SIG-M5 (cell line): ENCODE measurements at places on chromosomes 12 and 14.

GRCh38 chr14:104263675-104264358 is 125.4 kb downstream of the KIF26A start:
- no peak for DNase-seq

GRCh38 chr14:63596998-63597658 is 44.5 kb downstream of the WDR89 start:
- no peak for DNase-seq

DNA sequence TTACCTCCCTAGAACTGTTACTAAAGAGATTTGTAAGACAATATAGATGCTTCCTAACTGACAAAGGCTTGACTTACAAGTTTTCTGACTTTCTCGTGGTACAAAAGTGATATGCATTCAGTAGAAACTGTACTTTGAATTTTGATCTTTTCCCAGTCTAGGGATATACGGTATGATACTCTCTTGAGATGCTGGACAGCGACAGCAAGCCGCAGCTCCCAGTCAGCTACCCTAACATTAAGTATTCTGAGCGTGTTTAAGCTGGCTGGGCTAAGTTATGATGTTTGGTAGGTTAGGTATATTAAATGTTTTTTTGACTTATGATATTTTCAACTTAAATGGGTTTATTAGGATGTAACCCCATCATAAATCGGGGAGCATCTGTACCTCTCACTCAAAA is 55.2 kb upstream of the CDKL1 start:
- DNase-seq = no peak

DNA sequence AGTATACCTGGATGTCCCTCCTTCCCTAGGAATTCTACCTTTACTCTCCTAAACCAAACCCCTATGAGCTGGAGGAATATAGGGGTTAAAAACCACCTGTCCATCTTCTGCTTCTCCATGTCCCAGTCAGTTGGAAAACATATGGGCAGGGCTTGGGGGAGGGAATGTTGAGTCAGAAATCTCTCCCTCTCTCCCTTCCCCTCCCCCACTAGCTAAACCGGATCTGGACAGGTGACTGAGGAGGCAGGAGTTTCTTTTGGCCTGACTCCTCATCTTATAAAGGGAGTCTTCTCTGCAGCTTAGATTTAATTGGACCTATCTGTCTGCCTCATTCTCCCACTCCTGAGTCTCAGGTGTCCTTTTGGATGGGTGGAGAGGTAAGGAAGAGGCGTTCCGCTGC is 6.1 kb downstream of the ERBB3 start:
- DNase-seq = no peak

DNA sequence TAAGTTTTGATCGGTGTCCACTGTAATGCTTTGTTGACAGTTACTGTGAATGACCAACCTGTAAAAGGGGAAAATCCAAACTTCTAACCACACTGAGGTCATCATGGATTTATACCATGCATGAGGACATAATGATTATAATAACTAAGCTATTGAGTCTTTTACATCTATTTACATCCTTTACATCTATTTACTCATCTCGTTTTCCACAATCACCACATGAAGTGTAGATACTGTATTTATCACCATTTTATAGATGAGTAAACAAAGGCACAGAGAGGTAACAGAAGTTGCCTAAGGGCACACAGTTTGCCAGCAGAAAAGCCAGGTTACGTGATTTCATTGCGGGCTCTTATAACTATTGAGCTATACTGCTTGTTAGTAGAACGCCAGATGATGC is 27.9 kb upstream of the EID3 start:
- no peak for DNase-seq

DNA sequence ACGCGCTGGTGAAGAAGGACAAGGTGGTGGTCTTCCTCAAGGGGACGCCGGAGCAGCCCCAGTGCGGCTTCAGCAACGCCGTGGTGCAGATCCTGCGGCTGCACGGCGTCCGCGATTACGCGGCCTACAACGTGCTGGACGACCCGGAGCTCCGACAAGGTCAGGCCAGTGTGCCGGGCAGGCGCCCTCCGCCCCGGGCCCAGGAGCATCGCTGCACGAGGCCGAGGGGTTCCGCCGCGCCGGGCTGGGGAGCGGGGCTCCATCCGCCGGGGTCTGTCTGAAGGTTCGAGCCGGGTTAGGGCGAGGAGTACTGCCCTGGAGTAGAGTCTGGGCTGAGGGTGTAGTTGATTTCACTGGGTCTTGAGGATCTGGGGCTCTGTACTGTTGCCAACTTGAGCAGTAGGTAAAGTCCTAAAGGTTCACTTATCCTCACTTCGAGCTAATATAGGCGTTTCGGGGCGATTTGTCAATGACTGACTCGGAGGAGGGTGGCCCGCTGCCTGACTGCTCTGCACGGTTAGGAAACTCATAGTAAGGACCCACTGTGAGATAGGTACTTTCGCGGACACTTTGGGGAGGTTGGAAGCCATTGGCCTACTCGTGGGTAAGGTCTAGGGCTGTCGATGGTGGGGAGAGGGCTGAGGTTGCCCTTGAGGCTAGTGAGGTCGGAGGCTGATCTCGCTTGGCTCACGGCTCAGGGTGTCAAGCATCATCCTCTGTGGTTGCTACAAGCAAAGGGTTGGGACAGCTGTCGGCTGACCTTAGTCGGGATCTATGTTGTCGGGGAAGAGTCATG is 574 bp downstream of the GLRX5 start:
- no peak for DNase-seq

DNA sequence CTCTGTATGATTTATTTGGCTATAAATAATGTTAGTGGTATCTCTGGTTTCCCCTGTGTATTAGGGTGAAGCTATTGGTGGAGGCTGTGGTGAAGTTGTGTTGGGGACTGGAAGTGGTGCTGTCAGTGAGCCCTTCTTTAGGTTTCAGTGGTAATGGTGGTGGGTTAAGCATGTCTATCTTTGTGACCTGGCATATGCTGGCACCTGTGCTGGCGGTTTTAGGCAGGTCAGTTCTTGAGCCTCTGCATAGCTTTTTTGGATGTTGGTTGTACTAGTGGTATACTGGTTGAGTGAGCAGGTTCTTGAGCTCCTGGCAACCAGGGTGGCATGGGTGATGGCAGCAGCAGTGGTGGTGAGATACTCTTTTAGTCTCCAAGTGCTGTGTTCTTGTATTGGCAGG is 161.9 kb upstream of the CAND1 start:
- DNase-seq = no peak

GRCh38 chr14:68487805-68488590 is 304.9 kb downstream of the ZFP36L1 start:
- no peak for DNase-seq

- DNase-seq = no peak
Measured at GRCh38 chr12:9651265-9651729, 18.2 kb upstream of the CLEC2D start.

DNA sequence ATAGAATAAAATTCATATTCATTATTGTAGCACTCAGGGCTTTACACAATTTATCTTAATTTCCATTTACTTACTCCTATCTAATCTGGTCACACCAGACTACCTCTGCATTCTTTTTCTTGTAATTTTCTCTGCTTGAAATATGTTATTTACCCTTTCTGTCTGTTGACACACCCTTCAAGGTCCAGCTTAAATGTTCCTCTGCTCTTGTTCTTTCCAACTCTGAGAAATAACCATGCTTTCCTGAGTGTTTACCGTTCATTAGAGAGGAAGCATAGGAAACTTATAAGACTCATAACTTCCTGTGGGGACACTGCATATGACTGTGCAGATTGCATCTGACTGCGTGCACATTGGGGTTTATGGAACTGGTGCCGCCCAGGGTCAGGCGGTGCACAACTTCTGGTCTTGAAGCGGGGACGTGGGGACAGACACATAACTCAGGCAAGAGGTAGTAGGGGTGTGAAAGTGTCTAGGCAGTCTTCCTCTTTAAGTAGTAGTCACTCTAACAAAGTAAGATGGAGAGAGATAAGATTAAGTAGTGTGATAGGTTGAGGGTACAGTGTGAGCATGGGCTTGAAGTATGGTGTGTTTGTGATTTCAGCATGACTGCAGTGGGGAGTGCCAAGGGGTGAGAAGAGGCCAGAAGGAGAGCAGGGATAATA is 42.6 kb upstream of the FOXJ2 start:
- peak; percentile 32 for DNase-seq

DNA sequence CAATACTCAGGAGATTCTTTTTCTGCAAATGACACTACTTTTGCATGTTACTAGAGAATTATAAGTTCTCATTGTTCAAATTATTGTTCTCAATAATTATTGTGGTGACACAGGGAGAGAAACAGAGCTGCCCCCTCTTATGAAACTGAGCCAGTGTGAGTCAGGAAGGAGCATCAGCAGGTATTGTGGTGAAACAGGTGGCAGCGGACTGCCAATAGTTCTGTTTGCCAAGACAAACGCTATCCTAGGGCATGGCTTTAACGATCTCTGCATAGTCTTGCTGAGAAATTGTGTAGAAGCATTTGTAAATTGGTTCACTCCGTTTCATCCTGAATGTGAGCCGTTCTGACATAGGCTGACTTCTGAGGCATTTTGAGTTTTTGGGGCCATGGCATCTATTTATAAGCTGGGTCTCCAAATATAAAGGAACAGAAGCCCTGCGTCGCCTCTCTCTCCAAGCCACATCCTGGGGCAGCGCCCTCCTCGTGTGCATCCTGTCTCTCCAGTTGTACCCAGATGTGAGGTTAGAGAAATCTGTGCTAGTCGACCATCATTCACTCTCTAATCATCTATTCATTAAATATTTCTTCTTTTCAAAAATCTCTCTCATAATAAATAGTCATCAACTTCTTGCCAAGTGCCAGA is 15.8 kb upstream of the PPP4R4 start:
- no peak for DNase-seq

- DNase-seq = no peak
Measured at GRCh38 chr12:112498580-112498979, 79.8 kb downstream of the PTPN11 start.

DNA sequence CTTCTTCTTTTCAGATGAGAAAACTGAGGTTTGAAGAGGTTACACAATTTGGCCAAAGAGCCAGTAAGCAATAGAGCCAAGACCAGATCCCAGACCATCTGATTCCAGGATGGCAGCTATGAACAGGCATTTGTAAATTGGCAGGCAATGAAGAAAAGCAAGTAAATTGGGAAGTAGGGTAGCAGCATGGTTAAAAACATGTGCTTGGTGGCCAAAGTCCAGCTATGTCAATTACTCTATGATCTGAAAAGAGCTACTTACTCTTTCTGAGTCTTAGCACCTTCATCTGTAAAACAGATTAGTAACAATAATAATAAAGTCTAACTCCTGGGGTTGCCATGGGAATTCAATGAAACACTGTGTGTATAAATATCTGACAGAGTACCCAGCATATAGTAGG is 60.2 kb upstream of the MDM1 start:
- no peak for DNase-seq
